ENCODE measurements at places on chromosomes 3 and 15.

- DNase-seq: no peak
Measured at GRCh38 chr3:177760803-177761202, 563.5 kb upstream of the TBL1XR1 start.

GRCh38 chr3:99607151-99607550, 31.2 kb upstream of the COL8A1 start:
- no peak for DNase-seq

DNA sequence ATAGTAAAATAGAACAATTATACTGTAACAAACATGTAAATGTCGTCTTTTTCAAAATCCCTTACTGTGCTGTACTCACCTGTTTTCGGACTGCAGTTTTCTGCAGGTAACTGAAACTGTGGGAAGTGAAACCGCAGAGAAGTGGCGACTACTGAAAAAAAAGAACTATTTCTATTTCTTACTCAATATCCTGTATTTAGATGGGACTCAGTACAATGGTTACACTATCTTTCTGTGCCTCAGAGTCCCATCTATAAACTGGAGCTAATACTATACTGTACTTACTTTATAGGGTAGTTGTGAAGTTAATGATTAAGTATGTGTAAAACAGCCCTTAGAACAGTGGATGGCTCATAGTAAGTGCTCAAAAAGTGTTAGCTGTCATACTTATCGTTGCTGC, 14.3 kb upstream of the P2RY12 start:
- DNase-seq: no peak

DNA sequence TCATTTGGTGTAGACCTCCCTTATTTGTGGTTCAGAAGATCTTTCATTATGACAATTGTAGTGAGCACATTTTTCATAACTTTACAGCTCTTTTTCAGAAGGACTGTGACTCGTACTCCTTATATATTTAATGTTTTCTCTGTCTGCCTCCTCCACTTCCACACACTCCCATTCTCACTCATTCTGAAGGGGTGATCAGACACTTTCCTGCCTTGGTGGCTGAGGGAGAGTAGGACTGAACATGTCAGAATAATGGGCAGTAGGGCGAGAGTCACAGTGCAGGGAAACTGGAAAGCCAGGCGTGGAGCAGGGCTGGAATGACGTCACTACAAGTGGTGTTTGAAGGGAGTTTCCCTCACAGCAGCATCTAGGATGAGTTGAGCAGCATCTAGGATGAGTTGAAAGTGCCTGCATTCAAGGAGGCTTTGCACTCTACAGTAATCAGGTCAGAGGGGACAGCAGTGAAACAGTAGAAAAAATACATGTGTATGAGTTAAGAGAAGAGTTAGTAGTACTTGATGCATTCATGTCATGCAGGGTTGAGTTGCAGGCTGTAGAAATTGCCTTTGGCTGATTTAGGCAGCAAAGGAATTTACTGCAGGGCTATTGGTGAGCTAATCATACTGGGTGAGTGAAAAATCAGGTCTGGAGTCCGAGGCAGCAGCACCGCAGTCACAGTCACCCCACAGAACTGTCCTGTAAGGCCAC, 36.3 kb upstream of the FBXL22 start:
- DNase-seq: no peak

DNA sequence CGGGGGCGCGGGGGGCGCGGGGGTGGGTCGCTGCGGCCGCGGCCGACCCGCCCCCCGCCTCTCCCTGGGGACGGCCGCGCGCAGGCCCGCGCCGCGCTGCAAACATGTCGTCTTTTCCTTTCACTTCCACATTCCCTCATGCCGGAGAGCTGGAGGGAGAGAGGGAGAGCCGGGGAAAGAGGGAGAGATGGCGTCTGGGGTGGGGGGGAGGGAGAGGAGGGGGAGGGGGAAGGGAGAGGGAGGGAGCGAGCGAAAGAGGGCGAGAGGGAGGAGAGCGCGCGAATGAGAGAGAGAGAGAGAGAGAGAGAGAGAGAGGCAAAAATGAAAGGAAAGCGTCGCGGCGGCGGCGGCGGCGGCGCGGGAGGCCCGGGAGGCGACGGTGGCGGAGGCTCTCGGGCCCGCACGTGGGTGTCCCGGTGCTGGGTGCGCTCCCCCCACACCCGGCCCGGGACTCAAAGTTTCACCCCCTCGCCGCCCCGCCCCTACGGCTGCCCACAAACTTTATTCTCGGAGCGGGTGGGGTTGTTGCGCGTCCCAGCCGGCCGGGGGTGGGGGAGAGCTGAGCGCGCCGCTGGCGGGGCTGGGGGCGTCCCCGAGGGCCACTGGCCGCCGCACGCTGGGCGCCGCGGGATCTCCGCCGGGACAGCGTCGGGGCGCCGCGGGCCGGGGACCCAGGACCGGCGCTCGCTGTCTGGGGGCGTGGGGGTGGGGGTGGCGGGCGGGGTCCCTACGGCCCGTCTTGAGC, 731 bp downstream of the ZNF710 start:
- no peak for DNase-seq

DNA sequence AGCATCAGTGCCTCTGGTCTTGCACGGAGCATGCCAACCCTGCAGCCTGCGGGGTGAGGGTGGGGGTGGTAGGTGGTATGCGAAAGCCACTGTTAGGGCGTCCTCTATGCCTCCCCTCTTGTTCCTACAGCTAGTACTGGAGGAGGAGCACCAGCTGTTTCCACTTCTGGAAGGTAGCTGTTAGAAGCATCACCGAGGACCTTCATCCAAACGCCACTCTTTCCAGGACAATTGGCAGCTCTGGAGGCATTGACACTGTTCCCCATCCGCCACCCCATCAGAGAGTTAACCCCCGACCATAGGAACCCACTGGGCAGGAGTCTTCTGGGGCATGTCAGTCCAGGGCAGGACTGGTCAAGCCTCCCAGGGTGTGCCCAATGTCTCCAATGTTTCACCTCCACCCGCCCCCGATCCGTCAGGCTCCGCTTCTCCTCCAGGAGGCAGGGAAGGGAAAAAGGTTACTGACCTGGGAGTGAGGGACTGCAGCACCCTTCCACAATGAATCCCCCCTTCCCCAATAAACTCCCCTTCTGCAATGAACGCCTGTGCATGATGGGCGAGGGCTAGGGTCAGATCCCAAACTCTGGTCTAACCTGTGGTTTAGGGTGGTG, 487 bp downstream of the DUOX2 start:
- no peak for DNase-seq

DNA sequence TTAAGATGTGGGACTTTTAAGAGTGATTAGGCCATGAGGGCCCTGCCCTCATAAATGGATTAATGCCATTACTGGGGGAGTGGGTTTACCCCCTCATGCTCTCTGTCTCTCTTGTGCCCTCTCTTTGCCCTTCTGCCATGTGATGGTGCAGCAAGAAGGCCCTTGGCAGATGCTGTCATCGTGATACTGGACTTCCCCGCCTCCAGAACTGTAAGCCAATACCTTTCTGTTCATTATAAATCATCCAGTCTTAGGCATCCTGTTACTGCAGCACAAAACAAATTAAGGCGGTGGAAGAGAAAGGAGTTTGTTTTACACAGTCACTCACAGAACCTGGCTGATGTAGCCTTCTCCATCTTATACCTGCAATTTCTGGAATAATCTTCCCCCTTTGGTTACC, 360.3 kb upstream of the TBL1XR1 start:
- no peak for DNase-seq

DNA sequence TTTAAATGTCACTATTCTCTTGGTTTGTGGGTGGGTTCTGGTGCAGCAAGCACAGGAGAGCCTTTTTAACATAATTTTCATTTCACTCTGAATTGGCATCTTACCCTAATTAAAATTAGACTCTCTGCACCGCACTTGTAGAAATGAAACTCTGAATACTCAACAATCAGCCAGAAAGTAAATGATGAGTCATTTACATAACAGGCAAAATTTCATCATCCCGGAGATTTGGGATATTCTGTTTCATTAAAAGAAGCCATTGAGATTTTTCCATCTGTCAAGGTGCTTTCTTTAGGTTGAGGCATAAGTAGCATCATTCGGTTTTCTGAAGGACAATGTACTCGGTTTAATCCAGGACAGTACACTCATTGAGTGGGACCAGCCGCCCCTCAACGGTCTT, 111.0 kb downstream of the RFTN1 start:
- no peak for DNase-seq

DNA sequence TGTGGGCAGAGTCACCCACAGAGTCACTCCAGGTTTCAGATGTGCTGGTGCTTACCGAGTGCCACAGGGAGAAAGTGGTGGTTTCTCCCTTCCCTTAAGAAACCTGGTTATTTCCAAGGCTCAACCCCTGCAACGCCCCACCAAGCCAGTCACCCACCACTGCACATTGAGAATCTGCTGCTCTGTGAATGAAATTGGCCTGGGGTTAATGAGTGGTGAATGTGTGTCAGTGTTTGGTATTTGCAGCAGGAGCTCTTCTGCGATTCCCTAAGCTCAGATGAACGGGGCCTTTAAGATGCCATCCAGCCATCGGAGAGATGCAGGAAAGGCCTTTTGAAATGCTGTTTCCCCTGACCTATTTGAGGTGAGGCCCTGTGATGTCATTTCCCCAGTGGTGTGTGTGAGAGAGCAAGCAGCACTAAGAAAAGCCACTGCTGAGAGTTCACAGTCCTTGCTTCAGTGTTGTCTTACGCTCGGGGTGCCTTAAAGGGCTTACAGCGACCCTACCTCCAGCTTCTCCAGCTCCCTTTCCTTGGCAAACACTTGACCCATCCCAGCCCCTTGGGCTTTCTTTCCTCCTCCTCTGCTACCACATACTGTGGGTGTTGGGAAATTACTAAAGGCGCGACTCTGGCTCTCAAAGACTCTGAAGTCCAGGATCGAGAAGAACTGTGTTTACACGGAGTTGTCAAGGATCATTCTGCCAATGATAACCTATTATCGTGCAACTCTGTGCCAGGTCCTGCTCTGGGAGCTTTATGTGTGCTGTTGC, 68.9 kb downstream of the SMAD3 start:
- DNase-seq: no peak

All from cortex of kidney (tissue), 1 donor.